ENCODE measurements at places on chromosomes 6 and 20.

DNA sequence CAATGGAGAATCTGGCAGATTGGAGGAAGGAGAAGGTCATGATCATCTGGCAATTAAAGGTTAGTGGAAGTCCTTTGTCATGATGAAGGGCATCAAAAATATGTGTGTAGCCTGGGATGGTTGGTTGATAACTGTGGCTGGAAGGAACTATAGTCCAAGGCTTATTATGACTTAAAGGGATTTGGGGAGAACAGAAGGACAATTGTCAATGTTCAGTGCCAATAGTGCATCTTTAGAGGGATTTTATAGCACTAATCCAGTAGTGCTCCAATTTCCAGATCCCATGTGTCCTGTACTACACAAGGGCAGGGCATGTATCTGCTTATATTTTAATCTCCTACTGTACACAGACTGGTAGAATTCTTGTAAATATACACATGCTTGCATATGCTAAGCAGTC lies 5.0 kb upstream of the ZBTB24 start:
- DNase-seq = no peak

GRCh38 chr6:151440930-151441329 lies 11.0 kb downstream of the RMND1 start:
- DNase-seq = no peak

- no peak for DNase-seq
Observed at GRCh38 chr6:37971266-37971665, 151.7 kb downstream of the ZFAND3 start.

DNA sequence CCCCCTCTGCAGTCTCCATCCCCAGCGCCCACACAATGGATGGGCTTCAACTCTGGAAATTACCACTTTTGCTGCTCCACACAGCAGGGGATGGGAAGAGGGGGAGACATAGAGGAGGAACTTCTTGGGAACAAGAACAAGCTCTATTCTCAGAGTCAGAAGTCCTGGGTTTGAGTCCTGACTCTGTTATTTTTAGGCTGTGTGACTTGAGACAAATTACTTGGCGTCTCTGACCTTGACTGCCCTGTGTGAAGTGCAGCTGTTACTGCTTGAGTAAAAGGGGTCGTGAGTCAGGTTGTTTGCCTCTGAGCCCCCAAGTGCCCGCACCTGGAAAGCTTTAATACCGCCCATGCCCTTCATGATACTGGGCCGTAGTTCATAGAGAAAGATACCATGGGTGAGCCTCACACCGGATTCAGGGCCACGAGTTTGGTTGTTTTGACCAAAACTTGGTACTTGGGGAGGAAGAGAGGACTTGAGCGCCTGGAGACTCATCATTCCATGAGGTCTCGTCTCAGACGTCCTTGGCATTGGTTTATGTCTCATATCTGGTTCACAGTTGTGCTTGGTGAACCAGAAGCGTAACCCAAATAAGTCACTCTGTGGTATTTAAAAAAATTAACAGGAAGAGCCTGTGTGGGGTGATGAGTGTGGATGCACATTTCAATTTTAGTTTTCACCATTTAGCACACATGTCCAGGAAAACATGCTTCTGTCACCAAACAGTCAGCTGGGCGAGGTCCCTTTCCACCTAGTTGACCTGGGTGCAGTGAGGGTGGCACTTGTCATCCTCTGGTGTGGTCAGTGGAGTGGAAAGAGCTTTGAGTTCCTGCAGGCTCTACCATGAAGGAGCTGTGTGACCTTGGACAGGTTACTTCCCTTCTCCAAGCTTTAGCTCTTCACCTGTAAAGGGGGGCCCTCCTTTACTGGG lies 75.6 kb downstream of the CDC5L start:
- no peak for DNase-seq

DNA sequence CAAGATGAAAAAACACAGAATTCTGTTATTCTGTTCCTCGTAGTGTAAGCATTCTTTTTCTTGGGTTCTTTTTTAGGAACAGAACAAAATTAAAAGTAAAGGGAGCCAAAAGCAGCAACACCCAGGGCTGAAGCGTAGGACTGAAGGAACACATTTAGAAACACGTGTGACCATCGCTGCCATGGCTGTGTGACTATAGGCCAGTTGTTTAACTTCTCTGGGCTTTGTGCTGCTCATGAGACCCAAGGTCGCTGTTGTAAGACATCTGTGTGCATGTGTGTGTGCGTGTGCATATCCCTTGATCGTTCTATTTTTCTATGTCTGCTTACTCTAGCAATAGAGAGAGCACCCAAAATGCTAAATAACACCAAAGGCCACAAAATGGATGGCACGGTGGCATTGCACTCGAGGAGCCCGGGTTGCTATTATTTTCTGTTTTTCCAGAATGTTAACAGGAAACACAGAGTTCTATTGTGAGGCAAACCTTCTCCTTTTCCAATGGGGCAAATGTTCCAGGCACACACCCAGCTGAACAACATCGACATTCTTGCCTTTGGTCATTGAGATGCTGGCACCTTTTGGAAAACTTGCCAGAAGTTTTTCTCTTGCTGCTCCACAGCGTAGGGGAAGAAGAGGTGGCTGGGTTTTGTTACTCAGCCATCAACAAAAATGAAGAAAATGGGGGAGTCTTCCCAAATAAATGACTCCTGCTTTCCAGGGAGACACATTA lies 267.8 kb upstream of the ECI2 start:
- no peak for DNase-seq

- no peak for DNase-seq
Observed at GRCh38 chr6:53939830-53940229, 145.0 kb downstream of the LRRC1 start.

DNA sequence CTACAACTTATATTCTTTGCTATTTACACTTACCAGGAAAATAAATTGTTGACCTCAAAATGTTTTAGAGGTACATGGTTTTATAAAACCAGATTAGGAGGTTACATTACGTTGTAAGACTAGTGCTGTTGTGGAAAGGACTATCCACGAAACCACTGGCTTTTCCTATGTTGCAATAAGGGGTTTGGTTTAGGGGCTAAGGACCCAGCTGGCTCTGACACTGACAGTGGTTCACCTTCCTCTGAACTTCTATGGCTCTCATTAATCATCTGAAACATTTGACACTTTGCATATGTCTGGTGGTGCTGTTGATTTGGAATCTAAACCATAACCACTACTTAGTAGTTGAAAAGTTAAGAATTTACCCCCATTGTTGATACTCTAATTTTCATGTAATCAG lies 186.7 kb downstream of the NKAIN2 start:
- DNase-seq = no peak

GRCh38 chr20:50283922-50284810 lies 93.5 kb downstream of the CEBPB start:
- DNase-seq = no peak

DNA sequence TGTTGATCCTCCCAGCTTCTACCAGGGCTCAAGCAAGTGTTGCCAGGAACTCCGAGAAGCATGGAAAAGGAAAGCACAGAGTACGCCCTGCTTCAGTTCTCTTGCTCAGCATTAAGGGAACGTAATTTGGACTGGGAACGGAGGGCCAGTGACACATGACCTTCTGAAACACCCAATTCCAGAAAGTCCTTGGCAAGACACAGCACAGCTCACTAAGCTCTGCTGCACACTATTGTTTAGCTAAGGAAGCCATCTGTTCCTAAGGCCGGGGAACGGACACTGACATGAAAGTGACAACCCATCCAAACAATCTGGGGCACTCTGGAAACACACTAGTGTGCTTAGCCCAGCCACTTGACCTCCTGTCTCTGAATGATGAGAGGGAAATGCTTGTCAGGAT lies 56.9 kb upstream of the NXT1 start:
- no peak for DNase-seq

DNA sequence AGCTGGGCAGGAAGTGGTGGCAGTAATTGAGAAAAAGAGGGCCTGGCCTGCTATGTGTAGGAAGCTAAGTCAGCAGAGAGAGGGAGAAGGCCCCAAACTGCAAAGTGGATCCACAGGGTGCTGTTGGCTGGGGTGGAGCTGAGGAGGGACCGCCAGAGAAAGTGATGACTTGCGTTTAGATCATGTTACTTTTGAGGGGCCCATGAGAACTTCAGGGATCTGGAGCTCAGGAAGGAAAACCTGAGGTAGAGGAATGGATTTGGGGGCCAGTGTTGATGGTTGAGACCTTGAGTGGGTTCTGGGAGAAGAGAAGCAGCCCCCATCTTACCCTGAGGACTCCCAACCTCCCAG lies 155.5 kb downstream of the MRPL14 start:
- no peak for DNase-seq

DNA sequence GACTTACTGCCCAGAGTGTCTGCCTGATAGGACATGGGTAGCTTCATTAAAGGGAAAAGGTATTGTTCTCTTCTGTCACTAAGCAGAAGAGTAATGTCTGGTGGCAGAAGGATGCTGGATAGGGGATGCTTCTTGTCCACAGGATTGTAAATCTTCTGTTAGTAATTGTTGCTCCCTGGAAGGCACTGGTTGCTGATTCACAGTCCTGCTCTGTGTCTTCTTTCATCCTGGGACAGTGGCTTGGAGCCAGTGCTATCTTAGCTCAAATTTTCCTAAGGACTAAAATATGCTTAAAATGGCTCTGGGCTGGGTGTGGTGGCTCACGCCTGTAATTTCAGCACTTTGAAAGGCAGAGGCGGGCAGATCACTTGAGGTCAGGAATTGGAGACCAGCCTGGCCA lies 48.0 kb downstream of the SYTL3 start:
- no peak for DNase-seq

DNA sequence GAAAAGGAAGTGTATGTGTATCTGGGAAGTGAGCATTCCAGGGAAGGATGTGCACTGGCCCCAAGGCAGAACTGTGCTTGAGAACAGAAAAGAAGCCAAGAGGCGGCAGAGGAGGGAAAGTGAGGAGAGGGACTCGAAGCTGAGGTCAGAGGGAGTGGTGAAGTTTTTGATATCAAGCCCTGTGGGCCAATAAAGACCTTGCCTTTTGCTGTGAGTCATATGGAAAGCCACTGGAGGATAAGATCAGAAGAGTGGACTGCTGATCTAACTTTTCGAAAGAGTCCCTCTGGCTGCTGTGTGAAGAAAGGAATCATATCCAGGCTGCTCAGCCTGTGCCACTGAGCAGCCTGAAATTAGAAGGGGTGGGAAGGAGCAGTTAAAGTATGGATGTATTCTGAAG lies 99.4 kb downstream of the EYA4 start:
- DNase-seq = no peak

- no peak for DNase-seq
Observed at GRCh38 chr6:35243386-35243958, 16.1 kb upstream of the ZNF76 start.

DNA sequence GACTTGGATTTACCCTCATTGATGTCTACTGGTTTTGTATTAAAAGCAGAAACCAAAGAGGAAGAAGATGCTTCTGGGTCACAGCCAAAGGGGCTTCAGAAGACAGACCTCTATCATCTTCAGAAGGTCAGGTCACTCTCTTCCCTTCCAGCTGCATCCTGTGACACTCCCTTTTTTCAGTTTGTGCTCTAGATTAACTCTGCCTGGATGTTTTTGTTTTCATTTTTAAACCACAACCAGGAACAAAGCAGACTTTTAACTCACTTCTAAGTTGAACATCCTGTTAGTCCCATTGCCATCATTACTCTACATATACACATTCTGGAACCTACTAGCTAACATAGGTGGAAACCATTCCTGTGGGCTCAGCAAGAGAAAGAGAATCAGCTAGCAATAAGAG lies 45.2 kb downstream of the AKIRIN2 start:
- no peak for DNase-seq

DNA sequence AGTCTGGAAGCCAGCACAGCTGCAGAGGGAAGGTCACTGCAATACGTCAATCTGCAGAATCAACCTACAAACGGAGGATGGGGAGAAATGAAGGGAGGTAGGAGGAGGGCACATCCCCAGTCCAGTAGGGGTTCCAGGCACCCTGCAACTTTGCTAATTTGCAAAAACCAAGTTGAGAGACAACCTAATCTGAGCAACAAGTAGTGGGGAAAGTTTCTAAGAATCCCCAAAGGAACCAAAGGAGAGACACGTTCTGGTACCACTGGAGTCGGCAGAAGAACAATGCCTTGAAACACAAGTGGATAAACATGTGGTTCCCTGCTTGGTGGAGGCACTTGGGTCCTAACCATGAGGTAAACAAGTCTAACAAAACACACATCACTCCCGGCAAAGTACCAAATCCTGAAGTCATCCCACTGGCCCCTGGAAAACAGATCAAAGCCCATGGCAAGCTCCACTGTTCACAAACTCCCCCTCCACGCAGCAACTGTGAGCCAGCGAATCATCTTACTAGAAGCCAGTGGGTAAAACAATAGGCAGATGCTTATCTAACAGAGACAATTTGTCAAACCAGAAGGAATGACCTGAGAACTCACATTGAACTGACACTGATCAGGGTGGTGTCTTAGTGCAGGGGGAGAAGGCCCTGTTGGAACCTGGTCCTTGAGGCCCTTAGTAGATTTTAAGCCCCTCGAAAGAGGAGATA lies 4.7 kb downstream of the MRPS18A start:
- DNase-seq = no peak

- no peak for DNase-seq
Observed at GRCh38 chr20:35395728-35396127, 16.0 kb downstream of the UQCC1 start.

GRCh38 chr6:13695252-13695651 lies 16.4 kb downstream of the RANBP9 start:
- DNase-seq = no peak

GRCh38 chr6:71190809-71191208 lies 97.8 kb upstream of the OGFRL1 start:
- DNase-seq = no peak

- DNase-seq = no peak
Observed at GRCh38 chr6:10542213-10542612, 21.1 kb downstream of the GCNT2 start.

GRCh38 chr6:161162722-161163121 lies 111.1 kb downstream of the AGPAT4 start:
- DNase-seq = no peak
